Regular cardiac myocyte (primary cell): ENCODE measurements at places on chromosomes 1 and 21. TPM values are rescaled to one million over a fixed set of nuclear protein-coding genes. Genes with fewer than 3 reads are reported as not detected.

Gene TTC3
- 208 and 317 TPM in 2 replicates for total RNA-seq

Gene TNFRSF9
- total RNA-seq = 0.19 and 0.28 TPM in 2 replicates

Gene CYP4B1
- 0.28 TPM in 1 of 2 replicates, not detected in the other for total RNA-seq

Gene CFHR1
- 0.19 and 0.56 TPM in 2 replicates for total RNA-seq

Gene ATP5PF
- 36.9 and 68.1 TPM in 2 replicates for total RNA-seq

Gene IL10
- total RNA-seq = not detected in 2 replicates

Gene FCRL1
- not detected in 2 replicates for total RNA-seq

Gene SLC30A2
- not detected in 2 replicates for total RNA-seq
